Caco-2 (cell line): ENCODE measurements at places on chromosomes 3 and 15.

DNA sequence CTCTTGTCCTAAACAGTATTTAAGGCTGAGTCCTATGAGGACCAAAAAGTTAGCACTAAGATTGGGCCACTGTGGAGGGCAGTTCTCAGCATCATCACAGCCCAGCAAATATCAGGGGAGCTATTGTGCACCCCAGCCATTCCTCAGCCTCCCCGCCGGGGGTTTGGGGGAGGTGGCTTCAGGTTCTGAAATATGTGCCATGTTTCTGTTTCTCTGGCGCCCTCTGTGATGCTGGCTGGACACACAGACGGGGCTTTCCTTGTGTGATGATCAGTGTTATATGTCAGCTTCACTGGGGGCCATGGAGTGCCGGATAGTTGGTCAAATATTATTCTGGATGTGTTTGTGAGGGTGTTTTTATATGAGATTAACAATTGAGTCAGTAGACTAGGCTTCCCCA, 106.8 kb downstream of the GABRG3 start:
- no peak for DNase-seq

DNA sequence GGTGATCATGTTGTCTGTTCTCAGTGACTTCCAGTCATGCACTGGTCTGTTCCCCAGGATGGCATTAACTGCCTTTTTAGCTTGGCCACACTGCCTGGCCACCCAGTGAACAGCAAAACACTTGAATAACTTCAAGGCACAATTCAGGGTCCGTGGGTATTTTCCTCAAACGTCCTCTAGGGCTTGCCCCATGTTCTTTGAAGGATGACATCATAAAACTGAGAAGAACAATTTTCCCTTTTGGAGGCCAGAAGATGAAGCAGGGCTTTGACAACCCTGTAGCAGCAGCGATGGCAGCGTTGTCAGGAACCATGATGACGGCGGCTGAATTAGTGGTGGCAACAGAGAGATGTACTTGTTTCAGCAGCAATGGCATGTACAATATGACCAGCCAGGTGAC, 465.9 kb upstream of the ONECUT1 start:
- no peak for DNase-seq

DNA sequence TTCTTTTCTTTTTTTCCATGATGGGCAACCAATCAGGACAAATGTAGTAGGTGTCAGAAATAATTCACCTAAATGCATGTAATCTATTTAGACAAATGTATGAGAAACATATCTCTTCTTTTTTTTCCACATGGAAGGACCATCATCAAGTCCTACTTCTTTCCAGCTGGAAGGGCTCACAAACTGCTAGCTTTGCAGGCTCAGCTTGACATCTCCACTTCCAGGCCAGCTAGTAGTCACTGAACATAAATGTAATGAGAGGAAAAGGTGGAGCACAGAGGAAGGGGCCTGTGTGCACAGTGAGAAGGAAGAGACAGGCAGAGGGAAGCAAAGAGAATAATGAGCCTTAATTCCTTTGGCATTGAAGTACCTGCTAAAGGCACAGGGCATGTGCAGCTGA, 504.9 kb downstream of the MCTP2 start:
- no peak for DNase-seq

DNA sequence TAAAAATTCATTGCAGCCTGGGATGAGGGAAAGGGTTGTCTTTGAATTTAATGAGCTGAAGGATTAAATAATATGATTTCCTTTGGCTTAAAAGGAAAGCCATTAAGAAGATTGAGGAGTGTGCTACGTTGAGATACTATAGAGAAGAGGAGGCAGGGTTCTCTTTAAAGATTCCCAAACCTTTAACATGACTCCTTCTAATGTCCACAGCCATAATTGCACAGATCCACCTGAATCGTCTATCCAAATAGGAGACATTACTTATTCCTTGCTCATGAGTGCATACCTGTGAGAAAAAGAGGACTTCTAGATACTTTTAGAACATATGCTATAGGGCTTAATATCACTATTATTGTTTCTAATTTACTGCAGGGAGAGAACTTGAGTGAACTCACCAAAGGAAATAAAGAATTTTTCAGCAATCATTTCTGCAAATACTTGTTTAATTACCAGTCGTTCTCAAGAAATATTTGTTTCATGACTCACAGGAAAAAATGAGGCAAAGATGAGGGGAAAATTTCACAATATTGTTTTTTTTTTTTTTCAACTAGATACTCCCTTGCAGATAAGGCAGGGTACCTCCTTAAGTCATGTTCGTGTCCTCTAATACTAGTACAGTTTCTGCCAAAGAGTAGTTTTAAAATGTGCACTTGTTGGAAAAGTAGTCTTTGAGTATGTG, 8.9 kb upstream of the SUCNR1 start:
- no peak for DNase-seq

GRCh38 chr3:78337801-78338211, 1297.9 kb downstream of the ROBO2 start:
- no peak for DNase-seq

- peak; percentile 52 for DNase-seq
Observed at GRCh38 chr15:83288381-83288801, 3.9 kb upstream of the BNC1 start.

- no peak for DNase-seq
Observed at GRCh38 chr3:72951259-72951722, 45.3 kb upstream of the PPP4R2 start.

DNA sequence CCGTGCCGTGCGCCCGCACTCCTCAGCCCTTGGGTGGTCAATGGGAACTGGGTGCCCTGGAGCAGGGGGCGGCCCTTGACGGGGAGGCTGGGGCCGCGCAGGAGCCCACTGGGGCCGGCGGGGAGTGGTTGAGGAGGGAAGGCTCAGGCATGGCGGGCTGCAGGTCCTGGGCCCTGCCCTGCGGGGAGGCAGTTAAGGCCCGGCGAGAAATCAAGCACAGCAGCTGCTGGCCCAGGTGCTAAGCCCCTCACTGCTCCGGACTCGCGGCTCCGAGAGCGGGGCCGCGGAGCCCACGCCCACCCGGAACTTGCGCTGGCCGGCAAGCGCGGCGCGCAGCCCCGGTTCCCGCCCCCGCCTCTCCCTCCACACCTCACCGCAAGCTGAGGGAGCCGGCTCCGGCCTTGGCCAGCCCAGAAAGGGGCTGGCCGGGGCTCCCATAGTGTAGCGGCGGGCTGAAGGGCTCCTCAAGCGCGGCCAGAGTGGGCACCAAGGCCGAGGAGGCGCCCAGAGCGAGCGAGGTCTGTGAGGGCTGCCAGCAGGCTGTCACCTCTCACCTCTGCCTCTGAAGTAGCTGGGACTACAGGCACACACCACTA, 7.8 kb downstream of the GP9 start:
- DNase-seq, result no peak

GRCh38 chr15:69460481-69460880, 7.9 kb downstream of the RPLP1 start:
- DNase-seq, result no peak

- DNase-seq, result peak; percentile 80
Observed at GRCh38 chr3:171028025-171028778, 1.7 kb upstream of the SLC2A2 start.

DNA sequence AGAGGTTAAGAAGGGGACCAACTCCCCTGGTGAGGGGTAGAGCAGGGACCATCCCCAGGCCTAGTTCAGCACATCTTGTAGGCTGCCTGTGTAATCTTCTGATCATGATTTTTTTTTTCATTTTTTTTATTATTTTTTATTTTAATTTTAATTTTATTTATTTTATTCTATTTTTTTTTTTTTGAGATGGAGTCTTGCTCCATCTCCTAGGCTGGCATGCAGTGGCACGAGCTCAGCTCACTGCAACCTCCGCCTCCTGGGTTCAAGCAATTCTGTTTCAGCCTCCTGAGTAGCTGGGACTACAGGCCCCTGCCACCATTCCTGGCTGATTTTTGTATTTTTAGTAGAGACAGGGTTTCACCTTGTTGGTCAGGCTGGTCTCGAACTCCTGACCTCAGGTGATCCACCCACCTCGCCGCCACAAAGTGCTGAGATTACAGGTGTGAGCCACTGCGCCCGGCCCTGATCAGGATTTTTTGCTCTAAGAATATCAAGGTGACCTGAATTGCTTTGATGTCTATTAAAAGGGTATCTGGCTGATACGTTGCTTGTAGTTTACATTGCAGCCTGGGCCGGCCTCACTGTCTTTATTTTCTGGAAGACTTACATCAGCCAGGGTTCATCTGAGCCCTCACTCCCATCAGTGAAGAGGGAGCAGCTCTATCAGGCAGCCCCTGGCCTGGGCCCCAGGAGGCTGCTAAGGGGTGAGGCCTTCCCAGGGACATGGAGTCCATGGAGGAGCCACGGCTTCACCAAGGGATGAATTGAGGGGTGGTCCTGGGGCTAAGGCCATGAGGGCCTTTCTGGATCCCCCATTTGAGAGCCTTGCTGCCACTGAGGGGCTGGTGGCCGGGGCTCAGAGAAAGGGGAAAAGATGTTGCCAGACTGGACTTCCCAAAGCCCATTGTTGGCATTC, 10.7 kb downstream of the SYNM start:
- DNase-seq, result no peak

GRCh38 chr15:33644304-33644703, 324.0 kb upstream of the CHRM5 start:
- no peak for DNase-seq

GRCh38 chr3:13282986-13283876, 136.9 kb downstream of the NUP210 start:
- no peak for DNase-seq

DNA sequence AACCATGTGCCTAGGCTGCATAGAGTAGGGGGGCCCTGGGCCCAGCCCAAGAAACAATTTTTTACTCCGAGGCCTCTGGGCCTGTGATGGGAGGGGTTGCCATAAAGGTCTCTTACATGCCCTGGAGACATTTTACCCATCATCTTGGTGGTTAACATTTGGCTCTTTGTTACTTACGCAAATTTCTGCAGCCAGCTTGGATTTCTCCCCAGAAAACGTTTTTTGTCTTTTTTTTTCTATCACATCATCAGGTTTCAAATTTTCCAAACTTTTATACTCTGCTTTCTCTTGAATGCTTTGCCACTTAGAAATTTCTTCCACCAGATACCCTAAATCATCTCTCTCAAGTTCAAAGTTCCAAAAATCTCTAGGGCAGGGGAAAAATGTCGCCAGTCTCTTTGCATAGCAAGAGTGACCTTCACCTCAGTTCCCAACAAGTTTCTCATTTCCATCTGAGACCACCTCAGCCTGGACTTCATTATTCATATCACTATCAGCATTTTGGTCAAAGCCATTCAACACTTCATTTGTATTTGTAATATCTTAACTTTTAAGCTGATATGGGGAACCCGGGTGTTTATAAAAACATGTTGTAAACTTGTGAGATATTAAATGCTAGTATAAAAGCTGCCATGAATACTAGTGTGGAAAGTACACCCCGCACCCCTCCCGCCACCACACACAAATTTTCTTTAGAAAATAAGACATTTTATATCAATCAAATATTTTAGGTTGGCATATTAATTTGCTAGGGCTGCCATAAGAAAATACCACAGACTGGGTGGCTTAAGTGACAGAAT, 56.0 kb upstream of the PLSCR4 start:
- DNase-seq, result no peak

- no peak for DNase-seq
Observed at GRCh38 chr3:152175528-152175889, 93.2 kb upstream of the MBNL1 start.

DNA sequence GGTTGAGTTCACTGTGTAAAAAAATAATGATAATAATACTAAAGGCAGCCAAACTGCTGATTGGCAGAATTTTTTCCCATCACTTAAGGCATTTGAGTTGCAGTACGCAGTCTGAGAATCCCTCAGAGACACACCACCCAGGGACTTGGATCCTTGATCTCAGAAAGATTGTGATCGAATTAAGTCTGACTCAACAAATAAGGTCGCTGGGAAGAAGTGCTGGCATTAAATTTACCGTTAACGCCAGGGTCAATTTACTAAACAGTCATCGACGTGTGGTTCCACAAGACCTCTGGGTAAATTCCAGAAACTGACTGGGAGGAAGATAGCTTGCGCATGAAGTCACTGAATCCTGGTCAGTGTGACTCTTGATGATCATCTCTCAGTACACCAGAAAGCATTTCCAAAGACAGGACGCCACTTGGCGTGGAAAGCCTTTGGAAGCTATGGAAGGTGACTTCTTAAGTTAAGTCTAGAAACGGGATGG, 48.3 kb upstream of the CGNL1 start:
- DNase-seq, result no peak

GRCh38 chr15:61175024-61175423, 54.1 kb downstream of the RORA start:
- peak; percentile 2 for DNase-seq

- no peak for DNase-seq
Observed at GRCh38 chr15:68498076-68498475, 66.1 kb upstream of the ITGA11 start.

DNA sequence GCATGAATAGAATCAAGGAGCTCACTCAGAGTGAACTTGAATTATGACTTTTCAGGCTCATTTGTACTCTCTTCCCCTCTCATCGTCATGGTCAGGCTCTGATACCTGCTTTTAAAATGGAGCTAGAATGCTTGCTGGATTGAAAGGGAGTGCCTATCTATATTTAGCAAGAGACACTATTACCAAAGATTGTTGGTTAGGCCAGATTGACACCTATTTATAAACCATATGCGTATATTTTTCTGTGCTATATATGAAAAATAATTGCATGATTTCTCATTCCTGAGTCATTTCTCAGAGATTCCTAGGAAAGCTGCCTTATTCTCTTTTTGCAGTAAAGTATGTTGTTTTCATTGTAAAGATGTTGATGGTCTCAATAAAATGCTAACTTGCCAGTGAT, 9.6 kb downstream of the CCNDBP1 start:
- no peak for DNase-seq

DNA sequence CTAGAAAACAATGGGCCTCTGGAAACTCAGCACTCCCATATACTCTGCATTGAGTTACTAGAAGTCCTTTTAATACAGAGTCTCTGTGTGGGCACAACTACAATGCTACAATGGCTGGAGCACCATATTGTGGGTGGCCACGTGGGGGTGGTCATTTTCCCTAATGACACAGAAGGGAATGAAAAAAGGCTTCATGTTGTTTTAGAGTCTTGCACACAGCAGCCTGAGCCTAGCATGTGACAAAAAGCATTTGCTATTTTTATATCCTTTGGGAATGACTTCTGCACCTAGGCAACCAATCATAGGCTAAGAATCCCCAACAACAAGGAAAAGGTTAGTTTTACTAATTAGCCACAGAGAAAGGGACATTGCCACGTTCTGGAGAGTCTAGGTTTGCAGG, 120.6 kb downstream of the PPM1L start:
- DNase-seq, result no peak

- DNase-seq, result no peak
Observed at GRCh38 chr3:96236522-96236921, 577.9 kb upstream of the EPHA6 start.
